Activated CD8-positive, alpha-beta memory T cell treated with anti-CD3 and anti-CD28 coated beads for 1 hour (primary cell): ENCODE measurements at places on chromosomes 1 and 21.

DNA sequence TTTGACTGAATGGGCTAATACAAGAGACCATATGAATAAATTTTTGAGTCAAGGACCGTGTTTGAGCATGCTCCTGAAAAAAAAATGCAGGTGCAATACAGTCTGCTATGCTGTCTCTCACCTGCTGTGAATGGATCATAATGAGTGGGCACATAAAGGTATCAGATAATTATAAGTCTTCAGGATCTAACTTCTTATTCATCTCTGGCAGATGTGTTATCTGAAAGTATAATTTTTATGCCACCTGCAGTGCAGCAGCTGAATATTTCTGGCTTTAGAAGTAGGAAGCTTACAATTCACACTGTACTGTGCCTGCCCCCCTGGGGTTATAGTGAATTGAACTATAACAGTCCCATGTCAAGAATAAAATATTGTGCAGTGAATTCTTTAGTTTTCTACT, 333.3 kb downstream of the MRPL39 start:
- DNase-seq: no peak

- DNase-seq: no peak
Observed at GRCh38 chr1:3912809-3913685, 13.0 kb upstream of the C1orf174 start.

DNA sequence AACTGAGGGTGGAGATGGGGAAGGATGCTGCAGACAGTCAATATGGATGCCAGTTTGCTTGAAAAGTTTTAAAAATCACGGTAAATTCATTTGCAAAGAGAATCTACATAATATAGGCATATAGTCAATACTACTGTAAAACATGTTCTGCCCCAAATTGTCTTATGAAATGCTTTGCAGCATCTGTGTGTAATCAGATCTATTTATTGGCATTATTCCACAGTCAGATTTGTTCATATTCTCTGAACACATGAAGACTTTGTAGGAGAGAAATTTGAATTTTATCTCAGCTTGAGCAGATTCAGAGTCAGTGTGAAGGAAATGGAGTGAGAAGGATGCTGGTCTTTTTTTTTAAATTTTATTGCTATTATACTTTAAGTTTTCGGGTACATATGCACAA, 88.5 kb downstream of the PLPPR4 start:
- DNase-seq: no peak

- DNase-seq: no peak
Observed at GRCh38 chr21:19034560-19034959, 631.0 kb upstream of the TMPRSS15 start.

DNA sequence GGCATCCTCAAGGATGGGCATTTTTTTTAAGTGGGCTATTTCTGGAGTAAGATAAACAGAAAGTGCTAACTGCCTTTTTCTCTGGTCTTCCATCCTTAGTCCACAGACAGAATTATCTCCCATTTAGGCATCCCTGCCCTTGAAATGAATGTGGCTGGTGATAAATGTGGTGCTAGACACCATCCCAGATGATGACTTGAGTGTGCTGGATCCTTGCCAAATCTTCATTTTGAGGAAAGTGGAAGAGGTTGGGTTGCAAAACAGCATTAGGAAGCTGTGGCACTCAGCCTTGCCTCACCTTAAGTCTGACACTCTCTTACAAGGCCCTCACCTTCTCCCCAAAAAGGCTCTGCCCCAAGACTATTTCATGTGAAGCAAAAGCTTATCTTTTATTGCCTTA, 19.2 kb downstream of the MAB21L3 start:
- no peak for DNase-seq

DNA sequence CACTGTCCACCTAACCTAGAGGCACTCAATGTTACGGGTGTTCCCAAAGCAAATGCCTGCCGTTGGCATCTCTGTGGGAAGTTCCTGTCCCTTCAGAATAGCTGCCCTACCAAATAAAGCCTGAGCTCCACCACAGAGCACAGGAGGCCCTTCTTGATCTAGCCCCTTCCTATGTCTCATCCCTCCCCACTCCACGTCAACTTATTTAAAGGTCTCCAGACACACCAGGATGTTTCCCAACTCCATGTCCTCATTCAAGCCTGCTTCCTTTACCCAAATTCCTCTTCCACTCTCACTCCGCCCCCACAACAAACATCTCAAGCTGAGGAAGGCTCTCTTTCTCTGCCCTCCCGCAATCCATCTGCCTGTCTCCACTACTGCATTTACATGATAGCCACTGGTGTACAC, 87.7 kb downstream of the TGFBR3 start:
- no peak for DNase-seq

GRCh38 chr1:145985129-145985501, 11.3 kb downstream of the TXNIP start:
- no peak for DNase-seq
